IPS DF 19.7 (cell line): ENCODE measurements at places on chromosomes 4 and X.

DNA sequence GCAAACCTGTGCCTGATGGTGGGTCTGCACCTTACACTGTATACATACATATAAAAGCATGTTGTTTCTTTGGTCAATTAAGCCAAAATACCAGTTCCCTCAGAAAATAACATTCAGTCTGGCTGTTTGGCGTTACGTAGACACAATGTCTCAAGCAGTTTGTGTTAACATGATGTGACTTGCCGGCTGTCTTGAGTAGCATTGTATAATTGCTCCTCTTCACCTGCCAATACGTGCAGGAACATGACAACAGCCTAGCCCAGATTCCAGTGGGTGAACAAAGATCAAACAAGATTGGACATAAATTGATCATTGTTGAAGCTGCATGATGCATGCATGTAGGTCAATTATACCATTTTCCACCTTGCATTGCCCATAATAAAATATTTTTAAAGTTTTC lies 102.3 kb downstream of the F11 start:
- no peak for DNase-seq

DNA sequence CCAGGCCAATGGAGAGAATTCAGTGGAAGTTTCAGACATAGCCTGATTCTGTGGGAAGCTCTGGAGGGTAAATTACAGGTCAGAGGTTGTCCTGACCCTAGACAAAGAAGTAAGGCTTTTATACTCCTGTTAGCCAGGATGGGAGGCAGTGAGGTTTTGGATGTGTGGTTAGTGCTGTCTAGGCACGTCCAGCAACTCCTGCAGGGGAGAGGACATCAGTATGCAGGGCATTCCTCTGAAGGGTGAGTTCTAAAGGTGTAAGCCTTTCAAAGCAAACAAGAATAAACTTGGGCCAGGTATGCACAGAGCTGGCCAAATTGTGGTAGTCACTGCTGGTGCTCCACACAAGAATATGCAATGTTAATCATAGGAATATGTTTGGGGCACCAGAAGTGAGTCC lies 562.5 kb downstream of the CCSER1 start:
- no peak for DNase-seq

GRCh38 chr4:4685810-4686795 lies 144.3 kb upstream of the STX18 start:
- no peak for DNase-seq

GRCh38 chr4:137635108-137635507 lies 102.8 kb upstream of the PCDH18 start:
- DNase-seq: no peak

DNA sequence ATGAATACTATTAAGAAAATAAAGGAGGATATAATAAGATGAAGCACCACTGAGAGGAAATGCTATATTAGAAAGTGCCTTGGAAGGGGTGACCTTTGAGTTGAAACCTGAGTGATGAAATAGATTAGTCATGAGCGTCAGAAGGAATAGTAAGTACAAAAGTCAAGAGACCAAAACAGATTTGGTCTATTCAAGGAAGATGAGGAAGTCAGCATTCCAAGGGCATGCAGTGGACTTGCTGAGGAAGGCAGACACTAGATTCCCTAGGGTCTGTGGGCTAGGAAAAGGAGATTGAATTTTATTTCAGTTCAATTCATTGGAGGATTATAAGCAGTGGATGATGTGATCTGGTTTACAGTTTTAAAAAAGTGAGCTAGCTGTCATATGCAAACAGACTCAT lies 73.0 kb upstream of the WDFY3 start:
- no peak for DNase-seq

DNA sequence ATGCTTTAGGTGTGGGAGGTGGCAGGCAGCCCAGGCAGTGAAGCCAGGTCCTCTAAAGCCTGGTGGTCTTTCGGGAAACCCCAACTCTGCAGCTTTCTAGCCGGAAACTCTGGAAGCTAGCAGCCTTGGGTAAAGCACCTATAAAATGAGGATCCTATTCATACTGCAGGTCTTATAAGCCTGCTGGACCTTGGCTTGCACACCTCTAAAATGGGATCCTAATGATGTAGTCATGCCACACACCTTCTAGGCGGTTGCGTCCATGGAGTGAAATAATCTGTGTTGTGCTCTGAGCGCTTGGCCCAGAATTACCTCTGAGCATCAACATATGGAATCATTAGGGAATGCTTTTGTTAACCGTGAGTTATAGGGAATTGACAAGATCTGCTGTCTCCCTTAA lies 36.0 kb upstream of the STS start:
- DNase-seq: no peak

GRCh38 chr4:98406819-98407218 lies 145.6 kb downstream of the RAP1GDS1 start:
- DNase-seq: no peak

- no peak for DNase-seq
These were observed 681.4 kb downstream of the GABRG1 start for GRCh38 chr4:45442466-45442865.

DNA sequence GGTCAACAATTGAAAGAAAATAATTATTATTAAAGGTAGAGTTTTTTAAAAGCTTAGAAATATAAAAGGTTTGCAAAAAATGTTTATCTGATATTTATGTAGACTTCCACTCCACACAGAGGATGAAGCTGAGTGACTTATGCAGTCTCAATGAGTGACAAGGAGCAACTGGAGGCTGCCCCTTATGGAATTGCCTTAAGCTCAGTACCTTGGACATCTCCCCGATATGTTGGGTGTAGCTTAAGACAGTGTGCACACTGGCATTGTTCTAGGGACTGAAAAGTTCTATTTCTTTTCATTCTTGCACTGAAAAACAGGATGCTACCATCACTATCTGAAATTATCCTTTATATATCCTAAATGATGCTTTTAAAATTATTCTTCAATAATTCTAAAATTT lies 292.1 kb downstream of the PRDM5 start:
- DNase-seq: no peak

DNA sequence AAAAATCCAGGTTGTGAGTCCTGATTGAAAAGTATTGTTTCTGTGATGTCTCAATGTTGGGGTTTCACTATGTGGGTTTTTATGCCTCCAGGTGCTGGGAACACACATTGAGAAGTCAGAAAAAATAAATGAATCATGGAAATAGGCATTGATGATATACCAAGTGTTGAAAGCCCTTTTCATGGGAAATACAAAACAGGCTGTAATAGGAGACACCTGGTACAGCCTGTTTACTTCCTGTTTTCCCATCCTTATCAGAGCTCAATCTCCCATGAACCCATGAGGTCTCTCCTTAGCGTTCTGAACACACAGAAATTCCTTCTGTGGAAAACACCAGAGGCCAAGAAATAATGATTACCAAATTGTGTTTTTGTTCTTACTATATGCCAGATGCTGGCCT lies 106.3 kb upstream of the BOD1L1 start:
- no peak for DNase-seq

DNA sequence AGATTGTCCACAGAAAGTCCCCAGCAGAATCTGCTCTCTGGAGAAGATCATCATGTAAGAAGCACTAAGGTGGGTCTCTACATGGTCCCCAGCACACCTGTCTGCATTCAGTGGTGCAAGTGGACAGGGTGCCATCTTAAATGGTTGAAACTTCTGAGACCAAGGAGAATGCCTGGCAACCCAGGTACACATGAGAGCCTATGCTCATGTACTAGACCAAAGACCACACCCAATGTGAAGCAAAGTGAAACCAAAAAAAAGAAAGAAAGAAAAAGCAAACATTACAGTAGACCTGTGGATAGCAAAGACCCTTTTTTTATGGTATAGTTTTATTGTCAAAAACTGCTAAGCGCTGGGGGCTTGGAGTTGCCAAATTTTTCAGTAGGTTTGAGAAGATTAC lies 15.0 kb downstream of the CD40LG start:
- DNase-seq: no peak

DNA sequence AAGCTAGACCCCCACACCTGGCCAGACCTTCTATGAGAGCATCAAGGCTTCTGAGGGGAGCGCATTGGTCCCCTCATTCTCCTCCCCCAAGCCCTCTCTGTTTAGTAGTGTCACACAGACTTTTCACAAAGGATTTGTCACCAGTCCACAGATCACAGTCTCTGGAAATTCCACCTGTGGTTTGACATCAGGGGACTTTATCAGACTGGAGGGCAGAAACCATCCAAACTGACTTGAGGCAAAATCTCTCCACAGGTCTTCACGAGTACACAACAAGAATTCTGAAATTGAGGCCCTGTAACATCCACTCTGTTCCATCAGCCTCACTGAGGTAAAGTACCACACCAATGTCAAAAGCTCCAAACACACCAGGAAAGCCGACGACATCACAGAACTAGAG lies 112.5 kb downstream of the SH3KBP1 start:
- no peak for DNase-seq

- no peak for DNase-seq
These were observed 228.2 kb upstream of the DIPK2B start for GRCh38 chrX:45428831-45429230.

- no peak for DNase-seq
These were observed 660 bp downstream of the WWC2 start for GRCh38 chr4:183099537-183100297.

GRCh38 chr4:39976945-39977488 lies 694 bp downstream of the PDS5A start:
- DNase-seq: no peak

DNA sequence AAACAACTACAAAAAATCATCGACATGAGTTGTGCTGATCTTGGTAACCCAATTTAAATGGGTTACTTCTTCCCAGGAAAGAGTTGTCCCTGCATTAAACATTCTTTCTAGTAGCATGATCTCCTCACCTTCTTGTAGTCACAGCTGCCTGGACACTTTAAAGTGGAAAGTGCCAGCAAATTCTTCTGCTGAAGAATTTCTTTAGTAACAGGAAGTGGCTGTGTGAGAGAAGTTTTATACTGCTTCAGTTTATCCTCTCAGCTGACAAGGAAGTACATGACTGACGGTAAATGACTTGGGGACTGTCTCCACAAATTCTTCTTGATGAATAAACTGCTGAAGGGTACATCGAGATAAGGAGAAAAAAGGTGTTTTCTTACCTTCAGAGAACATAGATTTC lies 18.2 kb upstream of the TNIP3 start:
- DNase-seq: no peak

DNA sequence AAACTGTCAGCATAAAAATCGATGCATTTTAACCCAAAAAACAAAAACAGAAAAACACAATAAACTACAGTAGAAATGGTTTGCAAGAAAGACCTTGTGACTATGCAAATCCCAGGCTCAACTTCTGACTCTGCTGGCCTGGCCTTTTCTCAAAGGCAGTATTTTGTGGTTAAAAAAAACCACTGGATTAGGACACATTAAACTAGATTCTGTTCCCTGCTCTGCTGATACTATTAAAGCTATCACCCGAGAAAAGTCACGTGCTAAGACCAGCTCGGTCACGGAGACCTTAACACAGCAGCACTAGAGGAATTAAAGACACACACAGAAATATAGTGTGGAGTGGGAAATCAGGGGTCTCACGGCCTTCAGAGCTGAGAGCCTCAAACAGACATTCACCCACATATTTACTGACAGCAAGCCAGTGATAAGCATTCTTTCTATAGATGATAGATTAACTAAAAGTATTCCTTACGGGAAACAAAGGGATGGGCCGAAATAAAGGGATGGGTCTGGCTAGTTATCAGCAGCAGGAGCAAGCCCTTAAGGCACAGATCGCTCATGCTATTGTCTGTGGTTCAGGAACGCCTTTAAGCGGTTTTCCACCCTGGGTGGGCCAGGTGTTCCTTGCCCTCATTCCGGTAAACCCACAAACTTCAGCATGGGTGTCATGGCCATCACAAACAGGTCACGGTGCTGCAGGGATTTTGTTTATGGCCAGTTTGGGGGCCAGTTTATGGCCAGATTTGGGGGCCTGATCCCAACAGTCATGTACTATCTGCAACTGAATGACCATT lies 16.1 kb downstream of the CBR4 start:
- no peak for DNase-seq

- DNase-seq: no peak
These were observed 54.2 kb downstream of the AWAT2 start for GRCh38 chrX:69995362-69996112.

DNA sequence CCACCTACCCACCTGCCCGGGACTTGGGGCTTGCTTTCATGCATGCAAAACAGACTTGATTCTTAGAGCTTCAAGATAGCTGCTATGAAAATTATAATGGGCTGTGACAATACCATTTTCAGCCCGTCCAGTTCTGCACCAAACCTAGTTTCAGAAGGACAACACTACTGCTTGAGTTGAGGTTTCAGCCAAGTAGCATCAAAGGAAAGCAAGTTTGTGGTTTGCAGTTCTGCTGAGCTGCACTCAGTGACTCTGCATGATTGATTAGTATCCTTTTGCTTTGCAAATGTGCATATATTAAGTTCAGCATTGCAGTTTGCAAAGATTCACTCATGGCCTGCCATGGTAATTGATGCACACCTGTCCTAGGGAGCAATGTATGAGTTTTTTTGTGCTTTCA lies 442.7 kb downstream of the RPA4 start:
- no peak for DNase-seq

GRCh38 chr4:74444891-74445642 lies at the start of gene AREG:
TSS of gene AREG (plus strand) at chr4:74445136. CDS start at chr4:74445346, 210 bp downstream.
- peak; percentile 42 for DNase-seq

DNA sequence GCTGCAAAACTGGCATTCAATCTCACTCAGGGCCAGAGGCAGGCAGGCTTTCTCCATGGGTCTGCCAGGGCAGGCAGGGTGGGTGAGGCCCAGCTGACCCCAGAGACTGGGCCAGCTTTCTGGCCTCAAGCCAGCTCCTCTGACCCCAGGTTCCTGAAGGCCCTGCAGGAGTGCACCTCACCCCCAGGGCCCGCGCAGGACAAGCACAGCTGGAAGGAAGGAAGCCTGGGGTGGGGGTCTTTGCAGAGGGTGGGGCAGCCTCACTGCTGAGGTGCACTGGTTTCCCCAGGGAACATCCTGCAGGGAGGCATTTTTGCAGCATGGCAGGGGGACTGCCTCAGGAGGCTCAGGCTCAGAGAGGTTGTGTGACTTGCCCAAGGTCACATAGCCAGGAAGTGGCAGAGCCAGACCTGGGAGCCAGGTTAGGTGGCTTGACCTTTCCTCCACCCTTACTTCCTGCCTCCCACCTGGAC lies 31.5 kb upstream of the AFAP1 start:
- no peak for DNase-seq

- no peak for DNase-seq
These were observed 37.1 kb downstream of the SRPX start for GRCh38 chrX:38183596-38183995.

GRCh38 chr4:6929812-6930464 lies 20.3 kb downstream of the TBC1D14 start:
- DNase-seq: no peak

DNA sequence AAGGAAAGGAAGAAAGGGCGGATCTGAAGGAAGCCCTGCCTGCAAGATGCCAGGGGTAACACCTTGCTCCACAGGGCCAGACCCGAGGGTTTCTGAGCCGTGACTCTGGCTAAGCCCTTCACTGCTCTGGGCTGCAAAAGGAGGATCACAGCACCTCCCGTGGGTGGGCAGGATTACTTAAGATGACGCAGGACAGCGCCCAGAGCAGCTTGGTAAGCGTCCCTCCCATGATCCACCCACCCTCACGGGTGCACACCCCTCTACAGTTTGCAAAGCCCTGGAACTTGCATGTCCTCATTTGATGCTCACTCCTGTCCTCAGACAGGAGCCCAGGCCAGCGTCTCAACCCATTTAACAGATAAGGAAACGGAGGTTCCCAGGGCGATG lies 64.9 kb downstream of the CRMP1 start:
- no peak for DNase-seq
